Bronchus fibroblast of lung (primary cell): ENCODE measurements at places on chromosomes 13 and 19. TPM values are rescaled to one million over a fixed set of nuclear protein-coding genes. Genes with fewer than 3 reads are reported as not detected.

The UHRF1 gene
- total RNA-seq, result 98.0 and 99.6 TPM in 2 replicates

The TNNI3 gene
- total RNA-seq, result not detected in 2 replicates

The CGB5 gene
- total RNA-seq, result not detected in 2 replicates

The CACNG6 gene
- not detected in 2 replicates for total RNA-seq
